Naive B cell (primary cell): ENCODE measurements at places on chromosomes 2 and 18. TPM values are rescaled to one million over a fixed set of nuclear protein-coding genes. Genes with fewer than 3 reads are reported as not detected.

The TTR gene
- polyA plus RNA-seq, result not detected

The AMER3 gene
- not detected for polyA plus RNA-seq

The CD8B gene
- polyA plus RNA-seq, result not detected

The FOXI3 gene
- polyA plus RNA-seq, result not detected

The NPC1 gene
- 9.0 TPM for polyA plus RNA-seq

The LYG2 gene
- polyA plus RNA-seq, result not detected

The C2orf92 gene
- not detected for polyA plus RNA-seq

The CDH19 gene
- not detected for polyA plus RNA-seq

The RNPEPL1 gene
- polyA plus RNA-seq, result 26.0 TPM

The RGPD4 gene
- not detected for polyA plus RNA-seq

The GALNT5 gene
- polyA plus RNA-seq, result not detected

The HSBP1L1 gene
- 2.0 TPM for polyA plus RNA-seq

The SPATA3 gene
- polyA plus RNA-seq, result not detected

The TCF7L1 gene
- not detected for polyA plus RNA-seq

The FSHR gene
- not detected for polyA plus RNA-seq

The DCDC2C gene
- not detected for polyA plus RNA-seq

The GYPC gene
- polyA plus RNA-seq, result 119 TPM

The XDH gene
- polyA plus RNA-seq, result not detected

The LRRC30 gene
- not detected for polyA plus RNA-seq

The ROCK2 gene
- polyA plus RNA-seq, result 3.2 TPM

The CAVIN2 gene
- polyA plus RNA-seq, result 8.7 TPM

The DNER gene
- not detected for polyA plus RNA-seq

The ROCK1 gene
- 25.3 TPM for polyA plus RNA-seq

The ITGA4 gene
- 156 TPM for polyA plus RNA-seq

The SIX3 gene
- not detected for polyA plus RNA-seq

The LOXL3 gene
- polyA plus RNA-seq, result not detected

The HRH4 gene
- not detected for polyA plus RNA-seq

The ACTG2 gene
- not detected for polyA plus RNA-seq

The SNORC gene
- 0.12 TPM for polyA plus RNA-seq

The CD226 gene
- 0.11 TPM for polyA plus RNA-seq

The MYO5B gene
- polyA plus RNA-seq, result not detected

The ADRA2B gene
- polyA plus RNA-seq, result not detected

The VIT gene
- not detected for polyA plus RNA-seq

The WDPCP gene
- polyA plus RNA-seq, result 7.8 TPM

The UGT1A4 gene
- polyA plus RNA-seq, result not detected

The KCNK3 gene
- not detected for polyA plus RNA-seq

The COL4A3 gene
- 0.07 TPM for polyA plus RNA-seq

The CAPN14 gene
- 1.3 TPM for polyA plus RNA-seq

The CRYGD gene
- not detected for polyA plus RNA-seq

The COX7A2L gene
- 124 TPM for polyA plus RNA-seq

The FBXO48 gene
- 0.19 TPM for polyA plus RNA-seq
